Omental fat pad (tissue), 4 donors: ENCODE measurements at places on chromosomes 7 and 10.

DNA sequence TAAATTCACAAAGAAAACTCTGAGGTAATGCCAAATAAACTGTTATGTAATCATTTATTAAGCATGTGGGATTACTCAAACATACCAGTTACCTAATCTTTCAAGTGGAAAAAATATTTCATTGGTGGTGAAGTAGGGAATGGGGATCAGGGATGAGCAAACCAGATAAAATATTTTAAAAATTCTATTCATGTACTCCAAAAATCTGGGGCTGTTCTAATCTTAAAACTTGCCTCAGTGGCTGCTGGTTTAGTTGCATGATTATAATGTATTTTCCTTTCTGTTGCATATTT lies 19.5 kb downstream of the LMOD2 start:
- DNase-seq: no peak

DNA sequence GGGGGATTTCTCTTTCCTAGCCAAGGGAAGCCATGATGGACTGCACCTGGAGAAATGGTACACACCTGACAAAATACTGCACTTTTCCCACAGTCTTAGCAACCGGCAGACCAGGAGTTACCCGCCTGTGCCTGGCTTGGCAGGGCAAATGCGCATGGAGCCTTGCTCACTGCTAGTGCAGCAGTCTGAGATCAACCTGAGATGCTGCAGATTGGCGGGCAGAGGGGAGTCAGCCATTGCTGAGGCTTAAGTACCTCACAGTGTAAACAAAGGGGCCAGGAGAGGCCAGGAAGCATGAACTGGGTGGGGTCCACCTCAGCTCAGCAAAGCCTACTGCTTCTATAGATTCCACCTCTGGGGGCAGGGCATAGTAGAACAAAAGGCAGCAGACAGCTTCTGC lies 49.4 kb downstream of the OR13A1 start:
- DNase-seq: no peak

DNA sequence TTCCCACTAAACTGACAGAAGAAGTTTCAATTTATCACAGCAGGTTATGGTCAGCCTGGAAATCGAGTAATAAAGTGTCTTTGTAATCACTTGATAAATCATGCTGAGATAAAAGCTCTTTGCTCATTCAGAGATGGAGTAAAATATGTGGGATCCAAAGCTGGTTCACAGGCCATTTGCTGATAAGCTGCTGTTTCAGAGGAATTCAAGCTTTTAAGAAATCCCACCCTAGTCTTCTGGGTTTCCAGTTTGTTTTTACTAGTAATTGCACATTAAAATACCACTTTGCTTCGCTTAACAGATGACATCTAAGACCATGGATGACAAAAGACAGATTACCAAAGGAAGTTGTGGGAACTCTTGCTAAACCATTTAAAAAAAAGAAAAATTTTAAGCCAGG lies 37.4 kb upstream of the CDK6 start:
- DNase-seq: no peak

DNA sequence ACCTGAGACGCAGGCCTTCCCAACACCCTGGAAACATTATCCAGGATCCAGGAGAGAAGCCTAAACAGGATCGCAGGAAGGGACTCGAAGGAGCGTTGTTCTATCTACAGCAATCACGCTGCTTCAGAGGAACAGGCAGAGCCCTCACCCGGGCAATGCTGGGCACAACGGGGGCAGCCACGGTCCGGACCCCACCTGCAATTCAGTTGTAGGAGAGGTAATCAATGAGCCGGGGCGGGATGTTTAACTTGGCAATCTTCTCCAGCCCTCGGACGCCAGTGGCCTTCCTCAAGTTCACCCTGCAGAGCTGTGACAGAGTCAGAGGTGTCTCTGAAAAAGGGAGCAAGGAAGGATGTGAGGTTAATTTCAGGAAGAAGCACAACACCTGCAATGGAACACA lies 25.9 kb downstream of the ASB13 start:
- DNase-seq: no peak

GRCh38 chr10:77898323-77899079 lies 28.1 kb downstream of the DLG5 start:
- no peak for DNase-seq

DNA sequence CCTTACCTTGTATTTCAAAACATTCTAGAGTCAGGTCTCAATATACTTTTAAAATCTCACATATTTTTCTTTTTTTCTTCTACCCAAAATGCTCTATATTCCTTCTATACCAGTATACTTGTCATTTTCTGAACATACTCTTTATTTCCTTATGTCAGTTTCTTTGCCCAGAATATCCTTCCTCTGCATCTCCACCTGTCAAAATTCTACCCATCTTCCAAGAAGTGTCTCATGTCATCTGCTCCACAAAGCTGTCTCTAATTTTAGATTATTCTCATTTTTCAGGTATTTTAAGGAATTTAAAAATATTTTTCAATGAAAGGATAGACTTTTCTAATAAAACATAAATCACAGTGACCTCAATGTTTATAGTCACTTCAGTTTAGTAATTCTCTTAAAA lies 328.0 kb upstream of the SMIM30 start:
- DNase-seq: no peak

DNA sequence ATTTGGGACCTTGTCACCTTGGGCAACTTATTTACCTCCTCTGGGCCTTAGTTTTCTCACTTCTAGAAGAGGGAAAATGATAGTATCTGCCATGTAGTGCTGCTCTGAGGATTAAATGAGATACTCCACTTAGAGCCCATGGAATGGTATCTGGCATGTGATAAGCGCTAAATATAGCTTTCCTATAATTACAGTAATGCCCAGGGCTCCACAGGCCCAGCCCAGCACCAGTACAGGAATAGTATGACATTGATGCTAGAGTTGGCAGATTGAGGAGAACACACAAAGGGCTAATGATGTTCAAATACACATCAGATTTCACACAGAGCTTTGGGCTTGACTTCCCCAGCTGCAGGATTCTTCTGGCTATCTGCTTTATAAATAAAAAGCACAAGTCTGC lies 34.9 kb downstream of the FAS start:
- DNase-seq: no peak

GRCh38 chr7:127911968-127912511 lies 119.2 kb downstream of the LRRC4 start:
- no peak for DNase-seq

GRCh38 chr7:13848681-13849131 lies 140.8 kb downstream of the ETV1 start:
- DNase-seq: no peak

DNA sequence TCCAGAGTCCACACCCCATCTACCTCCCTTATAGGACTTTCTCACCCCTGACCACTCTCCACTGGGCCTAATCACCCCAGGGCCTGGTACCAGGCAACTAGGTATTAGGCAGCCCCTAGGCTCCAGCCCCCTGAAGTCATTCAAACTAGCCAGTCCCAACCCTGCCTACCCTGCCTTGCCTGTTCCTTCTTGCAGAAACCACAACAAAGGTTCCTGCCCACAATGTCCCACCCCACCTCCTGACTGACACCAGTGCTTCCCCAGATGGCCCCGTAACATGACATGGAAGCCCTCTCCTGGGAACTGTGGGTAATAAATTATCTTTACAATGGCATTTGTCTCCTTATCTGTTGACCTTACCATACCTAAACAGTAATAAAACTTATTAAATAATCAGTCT lies 100.6 kb upstream of the PDE1C start:
- no peak for DNase-seq

- DNase-seq: no peak
Measured at GRCh38 chr7:34851431-34851830, 185.9 kb downstream of the DPY19L1 start.

DNA sequence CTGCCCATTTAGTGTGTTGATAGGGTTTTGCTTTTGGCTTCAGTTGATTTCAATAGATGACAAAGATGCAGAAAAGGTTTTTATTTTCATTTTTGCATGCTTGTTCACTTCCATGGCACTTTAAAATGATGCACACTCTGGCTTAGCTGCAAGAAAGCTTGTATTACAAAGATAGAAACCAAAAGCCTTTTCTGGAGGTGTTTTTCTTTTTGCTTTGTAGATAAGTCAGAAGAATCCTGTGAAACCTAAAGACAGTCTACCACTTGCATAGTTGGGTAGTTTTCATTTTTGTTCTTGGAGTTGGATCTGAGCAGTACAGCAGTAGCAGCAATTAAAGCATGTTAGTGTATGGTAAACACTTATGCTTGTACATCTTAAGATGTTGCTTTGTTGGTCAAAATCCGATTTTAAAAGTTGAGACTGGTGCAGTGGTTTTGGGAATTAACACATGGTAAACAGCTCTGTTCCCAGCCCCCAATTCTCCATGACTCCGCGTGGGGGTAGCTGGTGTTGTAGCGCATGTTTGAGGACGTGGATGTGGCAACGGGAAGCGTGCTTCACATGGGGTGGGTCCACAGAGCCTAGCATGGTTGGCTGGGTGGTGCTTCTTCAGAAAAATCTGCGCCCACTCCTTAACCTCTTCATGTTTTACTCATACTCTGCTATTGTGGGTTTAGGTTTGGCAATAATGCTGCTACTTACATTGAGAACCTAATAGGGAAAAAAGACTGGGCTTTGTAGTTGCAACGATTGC lies 19.8 kb downstream of the CCNY start:
- DNase-seq: no peak

- DNase-seq: no peak
Measured at GRCh38 chr10:15211464-15211979, 43.0 kb upstream of the NMT2 start.

DNA sequence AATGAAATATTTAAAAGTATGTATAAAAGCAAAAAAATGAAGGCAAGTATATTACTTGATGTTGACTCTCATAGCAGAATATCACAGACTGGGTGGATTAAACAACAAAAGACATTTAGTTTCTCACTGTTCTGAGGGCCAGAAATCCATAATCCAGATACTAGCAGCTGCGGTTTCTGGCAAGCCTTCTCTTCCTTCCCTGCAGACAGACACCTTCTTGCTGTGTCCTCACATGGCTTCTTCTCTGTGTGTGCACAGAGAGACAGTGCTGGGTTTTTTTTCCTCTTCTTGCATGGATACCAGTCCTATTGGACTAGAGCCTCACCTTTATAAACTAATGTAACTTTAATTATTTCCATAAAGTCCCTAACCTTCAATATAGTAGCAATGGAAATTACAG lies 127.9 kb upstream of the AKR1E2 start:
- DNase-seq: no peak

DNA sequence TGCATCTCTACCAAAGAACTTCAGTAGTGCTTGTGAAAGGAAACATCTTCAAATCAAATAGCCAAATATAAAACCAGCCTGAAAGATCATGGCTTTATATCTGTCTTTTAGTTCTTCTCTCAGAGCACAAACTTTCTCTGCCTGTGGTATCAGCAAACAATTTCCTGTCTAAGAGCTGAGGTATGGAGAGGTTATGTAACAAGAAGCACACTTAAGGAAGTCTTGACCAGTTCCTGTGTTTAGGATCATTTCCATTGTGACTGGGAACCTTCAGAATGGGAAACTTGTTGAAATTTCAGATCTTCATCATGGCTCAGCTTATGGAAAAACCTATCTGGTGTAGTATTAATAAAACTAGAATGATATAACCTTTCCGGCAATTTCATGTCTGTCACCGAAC lies 148.8 kb downstream of the MBL2 start:
- DNase-seq: no peak

DNA sequence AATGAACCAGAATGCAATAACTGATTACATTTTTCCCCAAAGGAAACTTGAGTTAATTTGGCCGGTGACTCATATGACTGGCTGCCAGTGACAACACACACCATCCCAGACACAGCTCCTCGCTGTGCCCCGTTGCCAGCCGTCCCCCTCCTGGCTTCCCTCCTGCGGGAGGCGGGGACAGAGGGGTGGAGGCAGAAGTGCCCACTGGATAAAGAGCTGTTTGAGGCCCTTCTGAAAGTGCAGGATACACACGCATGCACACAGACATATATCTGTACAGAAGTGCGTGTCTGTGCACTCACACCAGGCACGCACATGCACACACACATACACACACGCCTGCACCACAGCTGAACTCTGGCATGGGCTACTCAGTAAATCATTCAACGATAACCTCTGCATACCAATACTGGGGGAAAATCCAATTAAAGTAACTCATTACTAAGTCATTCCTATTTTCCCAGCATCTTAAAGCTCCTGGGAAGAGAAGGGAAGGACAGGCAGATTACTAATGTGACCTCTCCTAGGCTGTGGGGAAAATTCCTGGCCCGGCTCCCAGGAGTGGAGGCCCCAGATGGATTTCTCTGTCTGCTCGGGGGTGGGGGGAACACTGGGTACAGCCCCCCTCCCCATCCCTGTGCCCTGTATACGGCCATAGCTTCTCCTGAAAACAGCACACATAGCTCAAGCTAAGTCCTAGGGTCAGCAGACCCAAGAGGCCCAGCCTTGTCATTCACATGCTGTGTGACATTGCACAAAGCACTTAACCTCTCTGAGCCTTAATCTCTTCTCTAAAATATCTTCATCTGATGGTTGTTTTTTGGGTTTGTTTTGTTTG lies 52.3 kb upstream of the MYL10 start:
- DNase-seq: no peak

DNA sequence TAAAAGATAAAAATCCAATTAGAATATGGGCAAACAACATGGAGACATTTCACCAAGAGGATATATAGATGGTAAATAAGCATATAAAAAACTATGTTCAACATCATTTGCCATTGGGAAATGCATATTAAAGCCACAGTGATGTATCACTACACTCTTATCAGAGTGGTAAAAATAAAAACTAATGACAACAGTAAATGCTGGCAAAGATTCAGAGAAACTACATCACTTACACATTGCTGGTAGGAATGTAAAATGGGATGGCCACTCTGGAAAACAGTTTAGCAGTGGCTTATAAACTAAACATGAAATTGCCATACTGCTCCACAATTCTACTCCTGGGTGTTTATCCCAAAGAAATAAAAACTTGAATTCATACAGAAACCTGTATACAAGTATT lies 59.2 kb downstream of the CROT start:
- DNase-seq: no peak

- DNase-seq: no peak
Measured at GRCh38 chr10:17454161-17455014, at the start of gene ST8SIA6. TSS of gene ST8SIA6 (minus strand) at chr10:17454595. CDS start at chr10:17454255, 340 bp downstream.

DNA sequence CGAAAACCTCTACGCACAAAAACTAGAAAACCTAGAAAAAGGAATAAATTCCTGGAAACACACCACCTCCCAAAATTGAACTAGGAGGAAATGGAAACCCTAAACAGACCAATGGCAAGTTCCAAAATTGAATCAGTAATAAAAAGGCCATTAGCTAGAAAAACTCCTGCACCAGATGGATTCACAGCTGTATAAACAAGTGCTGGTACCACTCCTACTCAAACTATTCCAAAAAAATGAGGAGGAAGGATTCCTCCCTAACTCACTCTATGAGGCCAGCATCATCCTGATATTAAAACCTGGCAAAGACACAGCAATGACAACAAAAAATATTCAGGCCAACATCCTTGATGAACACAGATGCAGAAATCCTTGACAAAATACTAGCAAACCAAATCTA lies 228.2 kb downstream of the CHRM2 start:
- no peak for DNase-seq

DNA sequence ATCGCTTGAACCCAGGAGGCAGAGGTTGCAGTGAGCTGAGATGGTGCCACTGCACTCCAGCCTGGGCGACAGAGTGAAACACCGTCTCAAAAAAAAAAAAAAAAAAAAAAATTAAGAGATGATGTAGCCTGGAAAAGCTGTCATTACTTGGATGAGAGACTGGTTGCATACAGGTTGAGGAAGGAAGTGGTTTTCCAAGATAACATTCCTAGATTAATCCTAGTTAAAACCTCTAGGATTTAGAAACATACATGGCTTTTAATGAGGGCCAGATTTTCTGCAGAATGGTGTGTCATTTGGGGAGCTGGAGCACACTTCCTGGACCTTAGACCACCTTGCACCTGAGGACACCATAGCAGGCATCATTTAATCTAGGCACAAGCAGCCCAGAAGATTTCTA lies 17.8 kb downstream of the VWA2 start:
- no peak for DNase-seq

- DNase-seq: no peak
Measured at GRCh38 chr7:94760446-94761100, 104.6 kb upstream of the SGCE start.
